Renal cortical epithelial cell (primary cell): ENCODE measurements at places on chromosomes 12 and 14. TPM values are rescaled to one million over a fixed set of nuclear protein-coding genes. Genes with fewer than 3 reads are reported as not detected.

DNA sequence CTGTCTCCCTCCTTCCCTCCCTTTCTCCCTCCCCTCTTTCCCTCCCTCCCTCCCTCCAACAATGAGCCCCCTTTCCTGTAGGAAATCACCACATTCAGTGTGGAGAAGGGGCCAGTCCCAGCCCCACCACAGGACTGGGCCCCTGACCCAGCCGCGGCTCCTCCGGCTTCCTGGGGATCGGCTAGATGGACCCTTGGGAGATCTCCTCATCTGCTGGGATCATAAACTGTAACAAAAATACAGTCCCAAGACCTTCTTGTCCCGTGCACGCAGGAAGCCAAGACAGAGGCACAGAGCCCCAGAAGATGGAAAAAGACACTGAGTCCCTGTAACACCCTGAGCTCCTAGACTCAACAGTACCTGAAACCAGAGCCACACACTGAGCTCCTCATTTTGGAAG lies 23.9 kb downstream of the DIO3 start:
- no peak for DNase-seq

DNA sequence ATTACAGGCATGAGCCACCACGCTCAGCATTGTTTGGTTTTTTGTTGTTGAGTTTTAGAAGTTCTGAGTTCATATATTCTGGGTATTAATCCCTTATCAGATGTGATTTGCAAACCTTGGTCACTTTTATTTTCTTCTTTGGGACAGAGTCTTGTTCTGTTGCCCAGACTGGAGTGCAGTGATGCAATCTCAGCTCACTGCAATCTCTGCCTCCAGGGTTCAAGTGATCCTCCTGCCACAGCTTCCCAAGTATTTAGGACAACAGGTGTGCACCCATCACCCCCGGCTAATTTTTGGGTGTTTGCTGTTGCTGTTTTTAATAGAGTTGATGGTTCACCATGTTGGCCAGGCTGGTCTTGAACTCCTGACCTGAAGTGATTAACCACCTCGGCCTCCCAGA lies 11.8 kb downstream of the USP30 start:
- no peak for DNase-seq

- peak; percentile 46 for DNase-seq
Observed at GRCh38 chr12:15772405-15773018, 16.7 kb downstream of the EPS8 start.

GRCh38 chr14:94177806-94178205 lies 3.7 kb downstream of the PPP4R4 start:
- DNase-seq = no peak

The BDKRB1 gene
- total RNA-seq = 0.10 TPM in 1 of 2 replicates, not detected in the other
